Heart right ventricle (tissue), 16 donors: ENCODE measurements at places on chromosomes 6 and 20. TPM values are rescaled to one million over a fixed set of nuclear protein-coding genes. Genes with fewer than 3 reads are reported as not detected.

Gene ZSCAN23
- 1.5 TPM for total RNA-seq

Gene GGTLC1
- not detected for total RNA-seq

Gene EPPIN
- not detected for total RNA-seq

Gene SEC23B
- total RNA-seq = 10.0 TPM

Gene TMEM244
- total RNA-seq = not detected

DNA sequence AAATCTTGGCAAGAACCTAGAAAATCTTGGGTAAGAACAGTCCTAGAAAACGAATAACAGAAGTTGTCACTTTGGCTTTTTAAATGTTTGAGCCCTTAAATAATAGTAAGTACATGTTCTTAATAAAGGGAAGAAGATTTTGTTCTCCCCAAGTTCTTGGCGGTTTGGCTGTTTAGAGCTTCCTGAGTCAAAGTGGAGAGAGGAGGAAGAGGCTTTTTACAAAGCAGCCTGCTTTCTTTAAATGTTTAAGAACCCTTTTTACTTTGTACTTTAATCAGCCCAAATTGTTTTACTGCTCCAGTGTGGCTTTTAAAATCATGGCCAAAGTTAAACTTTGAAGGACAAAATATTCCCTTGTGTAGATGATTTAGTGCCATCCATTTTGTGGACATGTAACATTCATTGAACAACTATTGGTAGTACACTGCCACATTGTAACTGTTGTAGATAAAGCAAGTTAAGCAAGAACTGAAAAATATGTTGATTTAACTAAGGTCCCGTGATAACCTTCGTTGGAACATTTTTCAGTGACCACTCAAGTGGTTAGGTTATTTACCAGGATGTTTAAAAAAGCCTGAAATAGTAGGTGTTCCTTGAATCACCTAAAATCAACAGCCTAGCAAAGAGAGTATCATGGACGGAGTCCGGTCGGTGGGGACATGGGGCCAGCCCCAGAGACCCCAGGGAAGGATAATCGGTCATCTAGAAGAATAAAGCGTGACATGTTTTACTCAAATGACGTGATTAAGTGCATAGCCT is 2.4 kb downstream of the AMD1 start:
- DNase-seq = no peak

- DNase-seq = no peak
These were observed 20.7 kb upstream of the SH3BGRL2 start for GRCh38 chr6:79610306-79611009.

- DNase-seq = no peak
These were observed 83.8 kb downstream of the RNASET2 start for GRCh38 chr6:166872531-166873009.

DNA sequence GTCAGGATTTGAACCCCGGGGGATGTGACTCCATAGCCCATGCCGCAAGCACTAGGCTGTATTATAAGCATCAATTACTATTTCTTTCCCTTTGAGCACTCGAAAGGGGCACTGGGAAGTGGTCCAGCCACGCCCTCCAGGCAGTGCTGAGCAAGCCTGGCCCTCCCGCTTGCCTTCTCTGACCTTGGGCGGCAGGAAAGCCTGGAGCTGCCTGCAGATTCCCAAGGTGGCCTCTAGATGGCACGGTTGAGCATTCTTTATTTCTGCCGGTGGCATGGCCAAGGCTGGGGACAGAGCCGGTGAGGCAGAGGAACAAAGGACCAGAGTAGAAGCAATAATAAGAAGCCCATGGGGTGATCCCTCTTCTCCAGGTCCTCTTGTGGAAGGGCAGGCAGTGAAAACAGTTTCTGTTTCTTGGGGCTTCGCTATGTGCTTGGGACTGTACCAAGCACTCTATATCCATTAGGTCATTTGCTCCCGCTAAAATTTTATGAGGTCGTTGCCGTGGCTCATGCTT is 32.0 kb downstream of the ARHGAP40 start:
- peak; percentile 27 for DNase-seq

GRCh38 chr6:17869010-17869752 is 118.3 kb downstream of the KIF13A start:
- DNase-seq = no peak

DNA sequence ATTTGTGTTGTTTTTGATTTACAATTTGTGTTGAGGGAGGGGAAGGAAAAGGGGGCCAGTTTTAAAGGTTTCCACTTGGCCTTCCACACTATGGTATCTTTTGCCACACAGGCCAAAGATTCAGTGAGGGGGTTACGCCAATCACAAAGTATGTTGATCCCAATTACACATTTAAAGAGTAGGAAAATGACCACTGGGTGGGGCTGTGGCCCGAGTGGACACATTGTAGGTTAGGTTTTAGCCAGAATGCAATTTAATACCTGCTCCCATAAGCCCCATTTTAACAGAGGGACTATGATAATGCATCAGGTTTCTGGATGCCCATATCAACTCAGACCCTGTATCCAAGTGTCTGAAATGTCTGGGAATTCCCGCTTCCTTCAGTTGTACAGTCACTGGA is 15.6 kb downstream of the VGLL2 start:
- no peak for DNase-seq

- DNase-seq = no peak
These were observed 88.2 kb downstream of the MTFR2 start for GRCh38 chr6:136161950-136162349.

GRCh38 chr6:168332020-168332419 is 12.4 kb upstream of the DACT2 start:
- DNase-seq = no peak

GRCh38 chr6:15356179-15356578 is 110.3 kb downstream of the JARID2 start:
- no peak for DNase-seq

GRCh38 chr6:140101818-140102217 is 727.4 kb upstream of the CITED2 start:
- DNase-seq = no peak

GRCh38 chr6:87738000-87738399 is 36.0 kb upstream of the AKIRIN2 start:
- no peak for DNase-seq

DNA sequence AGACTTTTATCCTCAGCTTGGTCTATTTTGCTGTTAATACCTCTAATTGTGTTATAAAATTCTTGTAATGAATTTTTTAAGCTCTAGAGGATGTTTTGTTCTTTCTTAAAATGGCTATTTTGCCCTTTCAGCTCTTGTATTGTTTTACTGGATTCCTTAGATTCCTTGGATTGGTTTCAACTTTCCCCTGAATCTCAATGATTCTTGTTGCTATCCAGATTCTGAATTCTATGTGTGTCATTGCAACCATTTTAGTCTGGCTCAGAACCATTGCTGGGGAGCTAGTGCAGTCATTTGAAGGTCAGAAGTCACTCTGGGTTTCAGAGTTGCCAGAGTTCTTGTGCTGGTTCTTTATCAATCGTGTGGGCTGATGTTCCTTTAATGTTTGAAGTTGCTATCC is 37.1 kb downstream of the OTOR start:
- no peak for DNase-seq

DNA sequence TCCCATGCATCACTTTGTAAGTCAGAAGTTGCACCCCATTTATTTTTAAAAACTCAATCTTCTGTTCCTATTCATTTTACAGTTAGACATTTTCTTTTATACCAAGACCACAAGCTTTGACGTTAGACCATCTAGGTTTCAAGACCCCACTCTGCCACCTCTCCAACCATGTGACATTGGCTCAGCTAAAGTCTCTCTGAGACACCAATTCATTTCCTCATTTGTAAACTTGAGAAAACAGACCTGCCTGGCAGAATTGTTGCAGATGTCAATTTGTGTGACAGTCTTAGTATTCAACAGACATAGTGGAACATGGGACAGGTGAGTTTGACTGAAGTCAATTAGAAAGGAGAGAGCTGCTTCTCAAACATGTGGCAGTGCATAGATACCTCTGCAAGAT is 55.6 kb upstream of the CSE1L start:
- DNase-seq = no peak

DNA sequence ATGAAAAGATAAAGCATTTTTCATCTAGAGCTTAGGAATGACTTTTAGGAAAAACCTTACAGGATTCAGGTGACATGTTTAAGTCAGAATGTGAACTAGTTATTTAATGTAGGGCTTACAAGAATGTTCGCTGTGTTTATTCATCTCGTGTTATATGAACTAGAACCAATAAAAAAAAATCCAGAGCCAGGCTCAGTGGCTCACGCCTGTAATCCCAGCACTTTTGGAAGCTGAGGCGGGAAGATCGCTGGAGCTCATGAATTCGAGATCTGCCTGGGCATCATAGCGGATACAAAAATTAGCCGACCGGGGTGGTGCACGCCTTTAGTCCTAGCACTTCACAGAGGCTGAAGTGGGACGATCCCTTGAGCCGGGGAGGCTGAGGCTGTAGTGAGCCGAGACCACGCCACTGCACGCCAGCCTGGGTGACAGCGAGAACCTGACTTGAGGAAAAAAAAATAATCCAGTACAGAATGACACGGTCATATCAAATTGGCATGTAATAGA is 46.3 kb downstream of the OR2B2 start:
- DNase-seq = no peak

DNA sequence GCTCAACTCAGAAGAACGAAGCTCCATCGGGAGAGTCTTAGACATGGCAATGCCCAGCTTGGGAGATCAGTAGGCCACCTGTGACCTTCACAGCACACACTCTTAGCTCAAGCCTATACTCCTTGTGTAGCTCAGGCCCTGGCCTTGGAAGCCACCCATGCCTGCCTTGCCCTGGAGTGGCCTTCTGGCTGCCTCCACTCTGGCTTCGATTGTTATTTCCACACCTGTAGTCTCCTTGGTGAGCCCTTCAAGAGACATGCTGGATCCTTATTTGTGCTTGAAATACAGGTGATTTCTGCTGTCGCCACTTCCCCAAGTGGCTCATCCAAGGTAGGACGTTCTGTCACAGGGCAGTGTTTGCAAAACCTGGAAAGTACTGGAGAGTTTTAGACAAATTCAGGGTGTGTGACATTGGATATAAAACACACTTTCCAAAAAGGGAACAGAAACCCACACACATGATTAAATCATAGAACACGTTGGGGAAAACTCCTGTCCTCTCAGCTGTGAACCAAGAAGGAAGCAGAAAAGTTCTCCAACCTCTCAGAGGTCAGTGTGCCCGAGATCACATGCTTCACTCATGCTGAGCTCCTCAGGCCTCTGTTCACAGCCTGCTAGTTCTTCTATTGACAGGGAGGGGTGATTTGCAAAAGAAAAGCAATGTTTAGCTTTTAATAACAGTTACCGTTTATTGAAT is 391.8 kb downstream of the CDC5L start:
- no peak for DNase-seq

DNA sequence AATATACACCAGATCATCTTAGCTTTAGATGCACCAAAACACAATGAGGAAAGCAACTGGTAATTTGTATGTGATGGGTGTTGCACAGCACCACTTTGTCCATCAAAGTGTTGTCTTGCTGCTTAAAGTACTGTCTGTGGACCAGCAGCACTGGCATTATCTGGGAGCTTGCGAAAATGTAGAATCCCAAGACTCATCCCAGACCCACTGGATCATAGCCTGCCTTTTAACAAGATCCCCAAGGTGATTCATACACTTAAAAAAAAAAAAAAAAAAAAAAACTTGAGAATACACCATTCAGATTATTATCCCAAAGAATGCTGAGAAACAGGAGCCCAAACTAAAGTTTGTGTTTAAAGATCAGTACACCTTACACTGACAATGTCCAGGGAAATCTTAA is 123.4 kb downstream of the TASP1 start:
- no peak for DNase-seq

DNA sequence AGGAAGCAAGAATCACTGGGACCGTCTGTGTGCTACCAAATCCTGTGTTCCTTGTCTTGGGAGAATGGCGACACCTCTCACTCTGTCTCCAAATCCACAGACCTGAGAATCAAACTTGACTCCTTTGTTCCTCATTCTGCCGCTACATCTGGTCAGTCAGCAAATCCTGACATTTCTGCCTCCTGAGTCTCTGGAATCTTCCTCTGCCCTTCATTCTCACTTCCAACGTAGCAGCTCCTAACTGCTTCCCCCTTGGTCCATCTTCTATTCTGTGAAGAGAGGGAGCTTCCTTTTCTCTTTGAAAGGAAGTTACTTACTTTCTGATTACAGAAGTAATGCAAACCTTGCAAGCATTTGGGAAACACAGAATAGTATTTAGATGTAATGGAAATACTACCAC is 37.7 kb downstream of the SYTL3 start:
- DNase-seq = no peak
